ENCODE measurements at places on chromosomes 7 and 10.

GRCh38 chr7:105825371-105825770 lies 51.0 kb downstream of the ATXN7L1 start:
- DNase-seq: no peak

- DNase-seq: no peak
These were observed 188.3 kb downstream of the GPR37 start for GRCh38 chr7:124577256-124577655.

GRCh38 chr7:143250822-143251221 lies 12.4 kb upstream of the GSTK1 start:
- DNase-seq: no peak

- no peak for DNase-seq
These were observed 348.0 kb downstream of the SUGCT start for GRCh38 chr7:40482845-40483244.

DNA sequence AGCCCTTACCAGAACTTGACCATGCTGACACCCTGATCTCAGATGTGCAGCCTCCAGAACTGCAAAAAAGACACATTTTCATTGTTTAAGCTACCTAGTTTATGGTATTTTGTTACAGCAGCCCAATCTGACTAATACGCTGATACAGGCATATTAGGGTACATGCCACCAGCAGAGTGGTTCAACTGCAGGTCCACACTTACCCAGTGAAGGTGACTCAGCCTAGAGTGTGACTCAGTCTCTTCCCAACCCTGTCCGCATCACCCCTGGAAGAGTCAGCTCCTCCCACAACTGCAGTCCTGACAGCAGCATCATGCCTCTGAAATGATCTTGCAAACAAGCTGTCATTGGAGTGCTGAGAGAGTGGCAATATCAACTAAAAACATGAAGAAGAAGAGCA lies 30.8 kb upstream of the GOT1 start:
- DNase-seq: no peak

- no peak for DNase-seq
These were observed 293.2 kb downstream of the PPP1R3A start for GRCh38 chr7:113625494-113626102.

DNA sequence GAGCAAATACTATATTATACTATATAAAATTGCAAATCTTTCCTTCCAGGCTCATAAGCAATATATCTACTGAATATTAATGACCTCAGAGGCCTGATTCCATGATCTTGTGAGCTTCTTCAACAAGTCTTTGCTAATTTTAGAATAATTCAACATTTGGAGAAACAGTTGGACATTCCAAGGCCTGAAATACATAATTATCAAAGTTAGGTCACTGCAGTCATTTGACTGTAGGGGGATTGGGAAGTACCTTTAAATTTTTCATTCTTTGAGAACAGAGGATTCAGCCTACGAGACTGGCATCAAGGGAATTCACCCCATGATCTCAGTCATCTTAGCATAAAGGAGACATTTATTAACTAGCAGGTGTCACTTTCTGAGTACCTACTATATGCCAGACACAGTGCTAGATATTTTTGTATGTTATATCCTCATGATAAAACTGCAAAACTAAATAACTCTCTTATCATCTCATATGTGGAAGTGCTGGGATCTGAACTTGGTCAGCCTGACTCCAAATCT lies 85.4 kb downstream of the DOCK4 start:
- no peak for DNase-seq

DNA sequence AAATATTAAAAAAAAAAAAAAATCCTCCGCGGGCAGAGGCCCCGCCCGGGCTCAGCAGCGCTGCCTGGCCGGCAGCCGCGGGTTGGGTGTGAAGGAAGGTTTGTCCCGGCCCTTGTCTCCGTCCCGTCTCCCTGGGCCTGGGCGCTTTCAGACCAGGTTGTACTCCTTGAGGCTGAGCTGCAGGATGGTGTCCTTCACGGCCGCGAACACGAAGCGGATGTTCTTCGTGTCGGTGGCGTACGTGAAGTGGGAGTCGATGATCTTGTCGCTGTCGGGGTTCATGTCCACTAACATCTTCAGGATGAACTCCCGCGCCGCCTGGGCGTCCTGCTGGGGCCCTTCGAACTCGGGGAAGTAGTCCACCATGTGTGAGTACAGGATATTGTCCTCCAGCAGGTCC lies 123.7 kb upstream of the KCTD7 start:
- no peak for DNase-seq

DNA sequence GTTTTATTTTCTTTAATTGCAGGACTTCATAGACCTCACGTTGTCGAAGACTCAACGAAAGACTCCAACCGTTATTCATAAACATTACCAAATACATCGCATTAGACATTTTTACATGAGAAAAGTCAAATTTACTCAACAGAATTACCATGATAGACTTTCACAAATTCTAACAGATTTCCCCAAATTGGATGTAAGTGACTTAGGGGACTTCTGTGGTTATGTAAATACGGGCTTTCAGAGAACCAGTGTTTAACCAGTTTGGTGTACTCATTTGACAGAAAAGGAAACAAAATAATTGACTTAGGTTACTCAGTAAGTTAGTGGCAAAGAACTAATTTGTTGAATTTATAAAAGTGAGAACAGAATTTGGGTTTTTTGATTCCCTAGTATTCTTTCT lies 4.2 kb downstream of the GTPBP4 start:
- no peak for DNase-seq

DNA sequence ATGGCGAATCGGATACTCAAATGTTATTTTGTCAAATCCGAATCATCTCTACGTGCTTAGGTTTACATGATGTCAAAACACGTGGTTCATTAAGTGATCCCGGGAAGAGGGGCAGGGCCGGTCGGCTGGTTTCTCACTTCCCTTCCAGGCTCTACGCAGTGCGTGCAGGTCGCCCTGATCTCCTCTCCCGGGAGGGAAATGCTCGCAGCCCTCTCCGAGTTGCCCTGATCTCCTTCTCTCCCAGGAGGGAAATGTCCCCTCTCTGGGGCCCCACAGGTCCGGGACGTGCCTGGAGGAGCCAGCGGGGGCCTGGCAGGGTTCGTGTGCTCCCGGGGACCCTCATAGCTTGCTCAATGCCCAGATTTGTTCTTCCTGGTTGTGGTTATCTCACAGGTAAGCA lies 202.7 kb downstream of the DNAJB6 start:
- DNase-seq: no peak

DNA sequence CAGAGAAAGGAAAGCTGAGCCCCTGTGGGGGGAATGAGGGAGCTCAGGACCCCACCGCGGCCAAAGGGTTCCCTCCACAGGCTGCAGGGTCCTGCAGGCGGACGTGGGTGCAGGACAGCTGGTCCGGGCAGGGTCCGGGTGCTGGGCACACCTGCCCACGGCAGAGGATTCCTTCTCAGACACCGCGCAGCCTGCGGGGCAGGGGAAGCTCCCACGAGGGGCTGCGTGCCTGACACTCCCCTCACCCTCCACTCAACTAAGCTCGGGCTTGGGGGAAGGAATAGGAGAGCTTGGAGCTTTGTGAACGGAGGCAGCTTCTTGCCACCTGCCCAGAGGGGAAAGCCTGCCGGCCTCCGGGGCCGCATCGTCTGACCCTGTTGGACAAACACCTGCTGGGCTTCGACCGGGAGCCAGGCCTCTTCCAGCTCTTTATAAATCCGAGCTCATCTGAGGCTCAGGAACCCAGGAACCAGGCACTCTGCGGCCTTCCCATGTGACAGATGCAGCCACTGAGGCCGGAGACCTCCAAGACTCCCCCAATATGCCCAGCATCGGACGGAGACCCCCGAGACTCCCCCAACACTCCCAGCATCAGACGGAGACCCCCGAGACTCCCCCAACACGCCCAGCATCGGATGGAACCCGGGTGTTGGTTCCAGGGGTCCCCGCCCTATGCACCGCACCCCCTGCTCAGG lies 97.3 kb downstream of the PDGFA start:
- no peak for DNase-seq
